ENCODE measurements at places on chromosomes 5 and 9. TPM values are rescaled to one million over a fixed set of nuclear protein-coding genes. Genes with fewer than 3 reads are reported as not detected.

MAMDC2 gene
- total RNA-seq: 0.34 TPM

SEMA6A gene
- total RNA-seq: 0.15 TPM

PCDHGA10 gene
- 0.02 TPM for total RNA-seq

ADAMTSL2 gene
- not detected for total RNA-seq

GMCL2 gene
- not detected for total RNA-seq

IL13 gene
- total RNA-seq: not detected

LVRN gene
- total RNA-seq: 0.02 TPM

ADGRD2 gene
- total RNA-seq: not detected

FOXD4 gene
- total RNA-seq: 0.34 TPM

ZDHHC11 gene
- 22.3 TPM for total RNA-seq

ARHGEF39 gene
- 14.9 TPM for total RNA-seq

All from A549 treated with dexamethasone at 1 μM for 4 hours (cell line).